Hepatocyte (in vitro differentiated cells): ENCODE measurements at places on chromosomes 16 and 17. TPM values are rescaled to one million over a fixed set of nuclear protein-coding genes. Genes with fewer than 3 reads are reported as not detected.
A peak's percentile ranks its signal among the peaks of the same experiment; 100 is the strongest.

Gene IRX3
- total RNA-seq: 1.8 and 2.8 TPM in 2 replicates

Gene PRSS36
- 0.63 and 2.9 TPM in 2 replicates for total RNA-seq

Gene KCTD19
- total RNA-seq: not detected in 2 replicates

DNA sequence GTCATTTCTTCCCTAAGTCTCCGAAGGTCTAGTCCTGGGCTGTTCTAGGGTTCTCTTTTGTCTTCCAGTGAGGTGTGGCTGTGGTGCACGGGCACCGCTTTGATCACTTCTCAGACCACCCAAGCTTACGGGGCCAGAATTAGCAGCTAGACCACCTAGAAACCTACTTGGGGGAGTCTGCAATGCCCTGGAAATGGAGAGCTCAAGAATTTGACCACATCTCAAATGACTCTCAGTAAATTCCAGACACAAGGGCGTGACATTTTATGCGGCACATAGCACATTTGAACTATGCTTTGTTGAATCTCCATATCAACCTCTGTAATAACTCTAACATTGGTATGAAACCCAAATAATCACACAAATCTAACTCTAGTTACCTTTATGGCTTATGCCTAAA, 24.9 kb downstream of the TRIM16 start:
- no peak for DNase-seq

Gene CD300H
- 0.67 TPM in 1 of 2 replicates, not detected in the other for total RNA-seq

DNA sequence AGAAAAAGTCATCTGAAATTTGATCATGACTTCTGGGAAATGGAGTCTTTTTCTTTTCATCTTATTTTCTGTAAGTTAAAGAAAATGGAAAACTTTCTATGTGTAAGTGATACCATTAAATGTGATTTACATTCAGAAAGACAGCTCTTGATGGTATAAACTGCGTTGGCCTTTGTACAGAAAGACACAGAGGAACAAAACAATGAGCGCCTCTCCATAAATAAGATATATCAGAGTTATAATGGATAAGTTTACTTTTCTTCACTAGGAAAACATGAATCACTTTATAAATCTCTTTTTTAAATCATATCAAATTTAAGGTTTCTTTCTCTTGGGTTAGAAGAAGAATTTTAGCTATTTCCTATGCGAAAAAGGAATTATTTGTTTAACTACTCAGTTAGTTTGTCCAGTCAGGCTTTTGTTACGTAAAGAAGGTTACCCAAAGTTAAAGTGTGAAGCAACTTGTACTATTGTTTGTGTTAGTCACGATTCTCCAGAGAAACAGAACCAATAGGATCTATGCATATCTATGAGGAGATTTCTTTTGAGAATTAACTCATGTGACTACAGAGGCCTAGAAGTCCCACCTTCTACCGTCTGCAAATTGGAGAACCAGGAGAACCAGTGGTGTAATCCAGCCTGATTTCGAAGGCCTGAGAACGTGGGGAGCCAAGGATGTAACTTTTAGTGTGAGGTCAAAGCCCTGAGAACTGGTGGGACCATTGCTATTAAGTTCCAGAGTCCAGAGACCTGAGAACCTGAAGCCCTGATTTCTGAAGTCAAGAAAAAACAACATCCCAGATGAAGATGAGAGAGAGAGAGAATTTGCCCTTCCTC, 295.4 kb upstream of the KCNJ16 start:
- DNase-seq: no peak

DNA sequence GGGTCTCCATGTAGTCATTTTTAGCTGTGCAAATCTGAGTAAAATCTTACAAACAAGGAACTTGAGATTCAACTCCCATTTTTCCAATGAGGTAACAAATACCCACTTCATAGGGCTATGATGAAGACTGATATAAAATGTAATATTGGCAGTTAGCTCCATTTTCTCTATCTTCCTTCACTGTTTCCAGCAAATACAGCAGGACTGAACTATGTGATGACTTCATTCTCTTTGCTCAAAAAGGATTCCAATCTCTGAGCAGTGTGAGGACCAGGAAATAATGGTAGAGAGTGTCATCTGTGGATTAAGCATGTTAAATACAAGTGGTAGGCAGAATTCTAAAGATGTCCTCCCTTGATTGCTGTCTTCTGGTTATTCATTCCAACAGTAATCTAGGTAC, 18.3 kb downstream of the RND2 start:
- DNase-seq: no peak

Gene INCA1
- 1.6 and 2.7 TPM in 2 replicates for total RNA-seq

Gene ACSM2A
- 25.5 and 27.6 TPM in 2 replicates for total RNA-seq

DNA sequence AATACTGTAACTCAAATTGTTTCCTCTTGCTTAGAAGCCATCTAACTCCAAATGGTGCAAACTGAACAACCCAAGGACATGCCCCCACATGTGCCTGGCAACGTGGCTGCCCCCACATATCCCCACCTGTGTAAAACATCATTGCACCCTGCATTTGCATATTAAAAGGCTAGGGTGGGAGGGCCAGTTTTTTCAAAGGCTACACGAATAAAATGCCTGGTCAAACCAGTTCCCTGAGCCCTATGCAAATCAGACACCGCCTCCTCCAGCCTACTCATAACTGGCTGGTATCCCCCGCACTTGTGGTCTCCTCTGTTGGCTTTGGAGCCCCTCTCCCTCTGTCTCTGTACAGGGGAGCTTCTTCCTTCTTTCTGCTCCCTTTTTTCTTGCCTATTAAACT, 26.7 kb downstream of the C16orf54 start:
- DNase-seq: no peak

DNA sequence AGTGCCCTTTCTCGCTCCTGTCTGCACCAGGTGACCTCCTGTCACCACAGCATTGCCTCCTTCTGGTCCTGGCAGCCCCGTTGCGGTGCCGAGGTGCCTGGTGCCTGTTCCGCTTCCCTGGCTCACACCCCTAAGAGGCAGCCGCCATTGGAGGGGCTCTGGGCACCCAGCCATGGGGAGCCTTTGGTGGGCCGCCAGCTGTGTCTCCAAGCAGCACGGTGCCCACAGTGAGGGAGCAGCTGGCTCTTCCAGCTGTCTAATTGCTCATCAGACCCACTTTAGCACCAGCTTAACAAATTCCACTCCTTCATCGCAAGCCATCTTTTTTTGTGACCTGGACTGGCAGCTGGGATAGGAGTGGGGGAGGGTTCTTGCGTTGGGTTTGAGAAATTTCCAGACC, 276.1 kb downstream of the SNX29 start:
- no peak for DNase-seq

DNA sequence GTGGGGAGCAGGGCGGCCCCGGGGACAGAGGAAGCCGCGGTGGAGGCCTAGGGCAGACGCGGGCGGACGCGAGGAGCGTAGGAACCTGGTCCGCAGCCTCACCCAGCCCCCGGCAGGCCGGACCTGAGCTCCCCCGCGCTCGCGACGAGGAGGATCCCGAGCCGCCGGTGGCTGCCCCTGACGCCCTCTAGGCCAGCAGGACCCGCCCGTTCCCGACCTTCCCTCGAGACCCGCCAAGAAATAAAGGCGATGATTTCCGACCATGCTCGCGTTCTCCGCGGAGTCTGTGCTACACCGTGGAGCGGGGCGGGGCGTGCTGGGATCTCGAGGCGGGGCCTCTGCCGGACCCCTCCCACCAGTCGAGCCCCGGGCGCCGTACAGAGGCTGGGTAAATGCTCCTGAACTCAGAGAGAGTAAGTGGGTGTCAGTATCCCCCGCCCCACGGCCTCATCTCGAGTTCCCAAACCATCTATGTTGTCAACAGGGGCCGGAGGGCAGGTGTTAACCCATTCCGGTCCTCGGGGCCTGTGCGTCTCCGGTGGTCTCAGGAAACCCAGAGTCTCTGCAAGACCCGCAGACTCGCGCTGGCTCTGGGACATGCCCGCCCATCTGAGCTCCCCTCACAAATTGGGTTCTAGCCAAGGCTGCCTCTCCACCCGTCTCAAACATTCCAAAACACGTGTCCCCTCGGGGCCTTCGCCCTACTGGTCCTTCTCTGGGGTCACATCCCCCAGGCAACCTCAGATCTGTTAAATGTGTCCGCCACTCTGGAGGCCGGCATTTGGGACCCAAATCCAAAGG, 13.7 kb downstream of the SYCE1L start:
- peak; percentile 84 for DNase-seq

- DNase-seq: no peak
Observed at GRCh38 chr16:82609140-82609539, 17.6 kb upstream of the CDH13 start.

Gene CLEC18A
- total RNA-seq: 1.3 and 1.9 TPM in 2 replicates

DNA sequence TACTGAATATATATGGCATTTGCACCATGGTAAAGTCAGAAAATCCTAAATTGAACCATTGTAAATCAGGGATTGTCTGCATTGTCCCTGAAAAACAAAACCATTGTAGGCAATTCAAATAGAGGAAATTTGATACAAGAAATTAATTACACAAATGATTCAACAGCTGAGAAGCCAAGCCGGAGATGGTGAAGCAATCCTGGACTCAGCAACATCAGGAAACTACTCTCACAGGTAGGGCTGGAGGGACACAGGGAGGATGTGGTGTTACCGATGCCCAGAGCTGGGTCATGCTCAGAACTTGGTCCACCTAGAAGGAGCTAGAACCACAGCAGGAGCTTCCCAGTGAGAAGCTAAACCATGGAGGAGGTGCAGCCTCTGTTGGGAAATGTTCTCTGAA, 18.5 kb upstream of the SCNN1B start:
- no peak for DNase-seq

Gene EMC8
- total RNA-seq: 35.0 and 40.6 TPM in 2 replicates

- no peak for DNase-seq
Observed at GRCh38 chr16:17512636-17513220, 42.0 kb upstream of the XYLT1 start.

Gene DPEP3
- not detected in 2 replicates for total RNA-seq

Gene QPRT
- total RNA-seq: 217 and 222 TPM in 2 replicates

DNA sequence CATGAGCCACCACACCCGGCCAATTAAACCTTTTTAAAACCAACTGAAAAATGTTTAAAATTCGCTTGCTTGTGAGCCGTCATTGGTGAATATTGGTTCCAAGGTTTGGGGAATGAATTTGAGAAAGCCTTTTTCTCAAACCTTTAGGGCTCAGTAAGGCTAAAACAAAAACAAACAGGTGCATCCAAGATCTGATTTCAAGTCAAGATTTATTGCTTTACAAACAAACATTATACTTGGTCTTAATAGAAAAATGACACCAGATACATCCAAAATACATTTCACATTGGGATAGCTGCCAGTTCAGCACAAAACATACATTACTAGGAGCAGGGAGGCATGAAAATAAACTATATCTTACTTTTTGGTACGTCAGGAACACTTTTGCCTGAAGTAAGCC, 5.4 kb downstream of the C17orf58 start:
- DNase-seq: no peak
